Mucosa of gallbladder (tissue), 1 donor: ENCODE measurements at places on chromosomes 2 and 18. TPM values are rescaled to one million over a fixed set of nuclear protein-coding genes. Genes with fewer than 3 reads are reported as not detected.

GRCh38 chr2:237889811-237890210 is 30.4 kb downstream of the RAMP1 start:
- DNase-seq = no peak

DNA sequence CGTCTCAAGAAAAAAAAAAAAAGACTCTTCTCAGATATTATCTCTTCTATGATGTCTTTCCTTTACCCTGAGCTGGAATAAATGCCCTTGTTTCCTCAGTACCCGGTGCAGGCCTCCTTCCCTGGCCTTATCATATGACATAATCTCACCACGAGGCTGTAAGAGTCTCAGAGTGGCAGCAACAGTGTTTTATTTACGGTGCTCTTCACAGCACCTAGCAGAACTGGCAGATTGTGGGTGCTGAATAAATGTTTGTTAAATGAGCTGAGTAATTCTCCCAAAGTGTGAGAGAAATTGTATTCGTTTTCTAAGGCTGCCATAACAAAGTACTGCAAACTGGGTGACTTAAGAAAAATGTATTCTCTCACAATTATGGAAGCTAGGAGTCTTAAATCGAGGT is 82.8 kb upstream of the CD28 start:
- DNase-seq = no peak

- DNase-seq = no peak
Measured at GRCh38 chr2:12615509-12615908, 101.2 kb upstream of the TRIB2 start.

- no peak for DNase-seq
Measured at GRCh38 chr2:203761121-203761520, 54.7 kb downstream of the CD28 start.

GRCh38 chr2:194301946-194302345 is 1355.1 kb upstream of the SLC39A10 start:
- no peak for DNase-seq

The UGT1A3 gene
- total RNA-seq = 0.86 TPM
